ENCODE measurements at places on chromosomes 7 and 10.

DNA sequence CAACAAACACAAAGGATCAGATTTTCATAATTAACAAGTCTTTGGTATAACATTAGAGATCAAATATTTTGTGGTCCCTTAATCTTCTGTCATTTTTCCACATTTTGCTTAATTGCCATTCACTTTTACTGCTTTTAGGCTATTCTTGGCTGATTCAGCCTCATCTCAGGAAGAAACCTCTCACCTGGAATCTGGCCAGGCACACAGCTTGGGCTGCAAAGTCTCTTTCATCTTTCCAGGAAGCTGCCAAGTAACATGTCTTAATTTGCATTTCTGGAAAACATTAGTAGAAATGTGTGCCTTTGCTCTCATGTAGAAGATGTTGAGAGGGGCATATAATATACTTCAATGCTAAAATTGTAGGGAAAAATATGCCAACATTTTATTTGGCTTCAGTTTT, 174.2 kb upstream of the STEAP4 start:
- no peak for DNase-seq

GRCh38 chr10:99331207-99331803, 2.1 kb downstream of the CNNM1 start:
- DNase-seq: no peak

DNA sequence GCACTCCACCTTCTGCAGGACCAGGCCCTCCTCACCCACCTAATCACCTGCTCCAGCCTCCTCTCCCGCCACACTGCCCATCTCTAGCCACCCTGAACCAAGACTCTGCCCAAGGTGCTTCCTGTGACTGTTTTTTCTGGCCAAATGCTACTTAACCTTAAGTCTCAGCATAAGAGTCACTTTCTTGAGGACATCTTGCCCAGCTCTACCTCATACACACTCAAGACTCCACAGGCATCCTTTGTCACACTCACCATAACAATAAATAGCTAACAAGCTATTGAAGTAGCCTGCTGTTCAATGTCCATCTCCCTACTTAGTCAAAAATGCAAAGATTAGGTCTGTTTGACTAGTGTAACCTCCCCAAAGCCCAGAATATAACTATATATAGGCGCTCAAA, 455.4 kb upstream of the NFE2L3 start:
- no peak for DNase-seq

GRCh38 chr10:78594559-78595268, 474.1 kb upstream of the ZMIZ1 start:
- DNase-seq: no peak

GRCh38 chr7:105387508-105388355, 989 bp downstream of the SRPK2 start:
- peak; percentile 6 for DNase-seq

- DNase-seq: no peak
Measured at GRCh38 chr10:86598151-86598550, 56.2 kb upstream of the OPN4 start.

- DNase-seq: no peak
Measured at GRCh38 chr10:78721231-78721630, 347.5 kb upstream of the ZMIZ1 start.

GRCh38 chr7:42833411-42833810, 78.5 kb downstream of the C7orf25 start:
- DNase-seq: no peak

DNA sequence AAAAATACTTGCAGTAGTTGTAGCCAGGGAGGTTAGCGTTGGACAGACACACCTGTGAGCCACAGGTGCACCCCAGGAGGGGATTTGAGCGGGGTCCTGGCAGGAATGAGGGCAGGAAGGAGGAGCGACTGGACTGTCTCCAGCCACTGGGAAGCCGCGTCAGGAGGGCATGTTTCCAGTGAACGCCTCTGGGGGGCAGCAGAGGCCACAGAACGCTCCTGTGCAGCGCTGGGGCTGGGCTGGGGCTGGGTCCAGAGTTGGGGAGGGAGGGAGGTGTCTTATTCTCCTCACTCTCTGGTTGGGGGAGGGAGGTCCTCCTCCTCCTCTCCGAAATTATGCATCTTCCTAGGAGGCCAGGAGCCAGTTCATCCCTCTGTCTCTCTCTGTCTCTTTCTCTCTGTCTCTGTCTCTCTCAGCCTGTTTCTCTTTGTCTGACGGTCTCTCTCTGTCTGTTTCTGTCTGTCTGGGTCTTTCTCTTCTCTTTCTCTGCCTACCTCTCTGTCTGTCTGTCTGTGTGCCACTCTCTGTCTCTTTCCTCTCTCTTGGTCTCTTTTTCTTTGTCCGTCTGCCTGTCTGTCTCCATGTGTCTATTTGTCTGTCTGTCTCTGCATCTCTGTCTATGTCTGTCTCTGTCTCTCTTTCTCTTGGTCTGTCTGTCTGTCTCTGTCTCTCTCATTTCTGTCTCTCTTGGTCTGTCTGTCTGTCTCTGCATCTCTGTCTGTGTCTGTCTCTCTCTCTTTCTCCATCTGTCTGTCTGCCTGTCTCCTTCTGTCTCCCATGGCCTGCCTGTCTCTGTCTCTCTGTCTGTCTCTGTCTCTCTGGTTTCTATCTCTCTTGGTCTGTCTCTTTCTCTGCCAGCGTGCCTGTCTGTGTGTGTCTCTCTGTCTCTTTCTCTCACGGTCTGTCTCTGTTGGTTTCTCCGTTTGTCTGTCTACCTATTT, 9.9 kb upstream of the PSMG3 start:
- peak; percentile 61 for DNase-seq

DNA sequence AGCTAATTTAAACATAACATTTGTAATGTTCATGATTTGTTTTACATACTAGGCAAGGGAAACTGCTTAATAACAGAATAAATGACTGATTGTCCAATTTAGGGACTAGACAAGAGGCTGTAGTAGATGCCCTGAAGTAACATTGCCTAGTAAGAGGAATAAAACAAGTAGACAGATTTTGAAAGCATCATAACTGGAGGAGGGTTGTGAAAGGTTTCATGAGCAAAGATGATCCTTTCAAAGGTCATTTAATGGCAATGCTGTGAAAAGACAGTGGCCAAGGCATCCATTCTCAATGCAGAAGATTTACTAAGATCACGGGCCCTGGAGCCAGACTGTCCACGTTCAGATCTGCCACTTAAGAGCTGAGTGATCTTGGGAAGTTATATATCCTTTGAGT, 44.8 kb upstream of the HHEX start:
- DNase-seq: no peak

- DNase-seq: no peak
Measured at GRCh38 chr7:91898240-91898992, 17.9 kb upstream of the MTERF1 start.

GRCh38 chr10:5148678-5149032, 36.3 kb downstream of the AKR1C8 start:
- DNase-seq: no peak

- DNase-seq: no peak
Measured at GRCh38 chr10:126972635-126973414, 67.6 kb downstream of the DOCK1 start.

DNA sequence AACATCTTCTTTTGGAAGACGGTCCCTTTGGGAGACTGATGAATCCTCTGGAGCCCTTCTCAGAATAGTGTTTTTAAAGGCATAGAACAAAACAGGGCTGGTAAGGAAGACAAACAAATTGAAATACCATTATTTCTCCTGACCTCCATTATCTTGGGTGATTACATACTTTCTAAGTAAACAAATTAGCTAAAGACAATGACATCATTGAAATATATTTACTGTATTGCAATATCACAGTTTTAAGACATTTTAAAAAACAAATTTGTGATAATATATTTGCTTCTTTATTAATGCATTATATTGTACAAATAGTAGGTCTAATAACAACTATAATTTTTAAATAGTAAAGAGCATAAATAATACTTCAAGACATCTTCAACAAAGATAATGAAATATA, 152.2 kb upstream of the CDK1 start:
- DNase-seq: no peak

DNA sequence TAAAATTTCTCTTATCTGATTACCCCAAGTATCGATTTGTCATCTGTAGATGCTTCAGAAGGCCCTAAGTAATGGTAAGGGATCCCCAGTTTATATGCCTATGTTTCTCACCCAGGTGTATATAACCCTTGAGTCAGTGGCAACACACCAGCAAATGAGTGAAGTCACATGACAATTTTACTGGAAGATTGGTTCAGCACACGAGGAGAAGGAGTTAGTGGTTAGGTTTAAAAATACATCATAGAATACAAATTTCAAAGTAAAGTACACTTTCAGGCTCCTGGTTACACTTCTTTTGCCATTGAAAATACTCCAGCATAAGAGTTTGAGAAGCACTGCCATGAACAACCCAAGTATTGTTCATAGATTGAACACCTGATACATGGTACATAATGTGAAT, 29.7 kb upstream of the CAPZA2 start:
- no peak for DNase-seq

DNA sequence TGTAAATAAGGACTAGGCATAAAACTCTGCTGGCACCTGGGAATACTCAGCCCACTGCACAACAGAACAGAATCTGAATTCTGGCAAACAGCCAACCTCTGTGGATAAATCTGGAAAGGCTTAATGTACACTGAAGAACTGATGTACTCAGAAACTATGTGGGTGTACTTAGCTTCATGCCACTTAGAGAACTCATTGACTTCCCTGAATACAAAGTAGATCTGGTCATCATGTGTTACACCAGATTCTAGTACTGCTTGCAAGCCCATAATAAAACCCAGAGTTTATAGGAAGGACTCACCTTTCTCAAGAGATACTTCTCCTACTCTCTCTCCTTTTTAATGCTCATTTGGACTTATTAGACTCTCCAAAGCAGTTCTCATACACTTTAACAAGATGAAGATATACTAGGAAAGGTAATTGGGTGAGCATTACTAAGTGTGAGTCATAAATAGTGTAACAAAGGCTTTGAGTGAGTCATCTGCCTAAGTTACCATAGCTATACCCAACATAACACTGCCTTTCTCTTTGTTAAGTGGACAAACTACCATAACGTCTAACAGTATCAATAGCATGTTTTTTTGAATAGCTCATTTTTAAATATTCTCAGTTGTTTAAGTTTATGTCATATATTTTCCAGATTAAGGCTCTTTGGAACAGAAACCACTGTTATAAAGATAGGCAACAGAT, 309.1 kb downstream of the MDFIC start:
- no peak for DNase-seq

DNA sequence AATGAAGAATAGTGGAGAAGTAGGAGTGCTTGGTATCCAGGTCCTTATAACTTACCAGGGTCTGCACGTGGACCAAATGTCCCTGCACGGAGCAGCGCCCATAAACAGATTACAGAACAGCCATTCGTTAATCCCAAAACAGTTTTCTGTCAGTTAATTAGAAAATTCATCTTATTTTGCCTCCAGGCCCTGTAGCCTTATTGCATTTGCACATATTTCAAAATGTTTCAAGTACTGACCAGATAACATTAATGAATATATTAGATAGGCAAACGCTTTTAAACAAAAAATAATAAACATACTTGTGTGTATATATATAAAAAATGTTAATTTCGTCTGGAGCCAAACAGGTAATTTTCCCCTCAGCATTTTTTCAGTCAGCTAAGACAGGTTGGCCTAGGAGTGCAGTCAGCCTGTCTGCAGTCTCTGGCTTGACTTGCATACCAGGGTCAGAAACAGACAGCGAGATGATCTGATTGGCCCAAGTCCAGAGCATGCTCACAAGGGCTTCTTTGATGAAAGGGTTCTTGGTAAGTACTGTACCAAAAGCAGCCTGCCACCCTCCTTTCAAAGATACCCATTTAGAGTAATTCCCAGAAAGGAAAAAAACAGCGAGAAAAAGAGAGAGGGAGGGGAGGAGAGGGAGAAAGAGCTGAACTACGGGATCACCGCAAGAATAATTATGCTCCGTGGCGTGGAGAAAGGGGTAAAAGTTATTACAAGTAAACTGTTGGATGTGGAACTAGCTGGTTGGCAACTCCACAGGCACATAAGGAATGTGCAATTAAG, 194.4 kb upstream of the TCF7L2 start:
- DNase-seq: no peak

- DNase-seq: no peak
Measured at GRCh38 chr10:109932968-109933367, 9.7 kb upstream of the XPNPEP1 start.

GRCh38 chr7:121398246-121398645, 2.1 kb upstream of the FAM3C start:
- no peak for DNase-seq

- no peak for DNase-seq
Measured at GRCh38 chr7:146943483-146943882, 826.9 kb downstream of the CNTNAP2 start.

DNA sequence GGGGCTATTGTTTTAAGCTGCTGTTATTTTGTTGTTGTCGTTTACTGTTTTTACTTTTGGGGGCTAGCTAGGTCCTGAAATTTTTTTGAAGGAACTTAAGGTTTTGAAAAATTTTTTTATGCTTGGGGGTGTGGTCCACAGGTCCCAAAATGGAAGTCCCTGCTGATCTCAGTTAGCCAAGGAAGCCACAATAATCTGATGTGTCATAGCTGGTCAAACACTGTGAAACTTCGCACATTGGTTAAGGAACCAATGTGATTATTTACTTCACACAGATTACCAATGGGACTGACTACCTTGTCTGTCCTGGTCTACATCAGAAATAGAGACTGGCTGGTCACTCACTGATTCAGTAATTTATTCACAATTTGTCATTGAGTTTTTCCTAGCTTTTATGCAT, 29.5 kb upstream of the HYCC1 start:
- DNase-seq: no peak

- DNase-seq: no peak
Measured at GRCh38 chr10:124500757-124501156, 39.1 kb downstream of the LHPP start.

- no peak for DNase-seq
Measured at GRCh38 chr10:25072786-25073185, 56.4 kb downstream of the THNSL1 start.

DNA sequence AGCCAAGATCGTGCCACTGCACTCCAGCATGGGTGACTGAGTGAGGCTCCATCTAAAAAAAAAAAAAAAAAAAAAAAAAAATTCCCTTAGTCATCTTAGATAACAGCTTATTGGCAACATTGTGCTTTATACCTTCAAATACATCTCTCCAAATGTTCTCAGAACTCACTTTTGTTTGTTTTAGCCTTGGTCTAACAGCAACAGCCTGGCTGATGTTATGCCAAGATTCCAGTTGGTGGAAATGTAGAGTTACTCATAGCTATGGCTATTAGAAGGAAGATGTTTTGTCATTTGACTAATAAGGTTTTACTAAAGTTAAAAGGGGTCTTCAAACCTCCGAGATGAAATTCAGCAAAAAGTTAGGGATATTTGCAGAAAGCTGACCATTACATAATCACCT, 481.4 kb downstream of the NEBL start:
- DNase-seq: no peak

- no peak for DNase-seq
Measured at GRCh38 chr10:52663161-52663560, 109.4 kb downstream of the MBL2 start.

DNA sequence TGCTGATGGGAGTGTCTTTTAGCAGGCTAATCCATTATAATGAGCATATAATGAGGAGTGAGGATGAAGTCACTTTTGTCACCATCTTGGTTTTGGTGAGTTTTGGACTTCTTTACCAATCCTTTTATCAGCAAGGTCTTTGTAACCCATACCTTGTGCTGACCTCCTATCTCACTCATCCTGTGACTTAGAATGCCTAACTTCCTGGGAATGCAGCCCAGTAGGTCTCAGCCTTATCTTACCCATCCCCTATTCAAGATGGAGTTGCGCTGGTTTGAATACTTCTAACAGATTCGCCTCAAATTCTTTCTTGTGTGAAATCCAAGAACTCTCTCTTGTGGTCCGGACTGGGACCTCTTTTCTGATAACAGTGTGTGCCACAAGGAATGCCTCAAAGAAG, 253.1 kb upstream of the CACNA2D1 start:
- no peak for DNase-seq
